ENCODE measurements at places on chromosomes 6 and 20.

GRCh38 chr20:16601047-16601446 is 27.8 kb upstream of the KIF16B start:
- no peak for DNase-seq

DNA sequence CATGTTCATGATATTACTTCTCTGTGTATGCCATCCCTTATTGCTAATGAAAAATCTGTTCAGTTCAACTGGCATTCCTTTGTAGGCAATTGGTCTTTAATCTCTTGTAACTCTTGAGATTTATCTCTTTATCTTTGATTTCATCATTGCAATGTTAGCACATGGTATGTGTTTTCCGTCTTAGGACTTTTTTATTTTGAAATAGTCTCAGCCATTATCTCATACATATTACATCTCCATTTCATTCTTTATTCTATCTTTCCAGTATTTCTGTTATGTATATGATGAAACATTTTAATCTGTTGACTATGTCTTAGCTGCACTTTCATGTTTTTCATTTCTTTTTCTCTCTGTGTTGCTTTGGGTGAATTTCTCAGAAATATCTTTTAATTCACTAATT is 58.1 kb downstream of the VSTM2L start:
- DNase-seq = no peak

DNA sequence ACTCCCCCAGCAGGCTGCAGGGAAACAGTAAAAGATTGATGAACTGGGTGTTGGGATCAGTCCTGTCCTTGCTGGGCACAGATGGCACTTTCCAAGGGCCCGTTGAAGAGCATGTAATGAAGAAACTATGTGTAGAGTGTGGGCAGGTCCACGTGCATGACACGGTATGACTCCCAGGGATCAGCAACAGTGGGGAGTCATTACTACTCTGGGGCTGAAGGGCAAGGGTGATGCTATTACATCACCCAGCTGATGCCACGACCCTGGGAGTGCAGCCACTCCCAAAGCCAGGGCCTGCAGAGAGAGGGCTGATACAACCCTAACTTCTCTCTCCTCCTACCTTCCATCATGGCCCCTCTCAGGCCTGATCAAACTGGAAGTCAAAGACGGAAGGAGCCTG is 20.1 kb downstream of the KCNK17 start:
- no peak for DNase-seq

DNA sequence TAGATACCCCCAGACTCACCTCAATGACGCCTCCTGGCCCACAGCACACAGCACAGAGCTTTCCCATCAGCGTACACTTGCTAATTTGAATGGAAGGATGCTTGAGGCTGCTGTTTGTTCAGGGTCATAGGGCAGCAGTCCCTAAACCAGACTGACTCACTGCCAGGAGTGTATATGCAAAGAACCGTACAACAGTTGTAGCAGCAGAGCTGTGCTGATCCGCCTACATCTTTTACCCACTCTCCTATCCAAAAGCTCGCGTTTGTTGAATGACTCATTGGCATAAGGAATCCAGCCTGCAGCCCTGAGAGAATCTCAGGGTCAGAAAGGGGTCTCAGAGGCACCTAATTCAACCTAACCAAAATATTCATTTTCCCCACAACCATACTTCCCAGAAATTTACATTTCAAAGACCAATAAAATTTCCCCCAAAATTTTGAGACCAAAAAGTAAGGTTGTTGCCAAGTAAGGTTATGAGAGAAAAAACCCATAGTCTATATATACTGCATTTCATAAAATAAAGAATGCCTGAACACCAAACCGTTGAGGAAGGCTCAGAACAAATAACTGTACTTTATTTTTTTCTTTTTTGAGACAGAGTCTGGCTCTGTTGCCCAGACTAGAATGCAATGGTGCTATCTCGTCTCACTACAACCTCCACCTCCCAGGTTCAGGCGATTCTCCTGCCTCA is 35.3 kb upstream of the CCND3 start:
- DNase-seq = no peak

- no peak for DNase-seq
Measured at GRCh38 chr6:9064156-9064555, 628.8 kb upstream of the SLC35B3 start.

- DNase-seq = no peak
Measured at GRCh38 chr20:41376349-41376748, 9.7 kb upstream of the EMILIN3 start.

DNA sequence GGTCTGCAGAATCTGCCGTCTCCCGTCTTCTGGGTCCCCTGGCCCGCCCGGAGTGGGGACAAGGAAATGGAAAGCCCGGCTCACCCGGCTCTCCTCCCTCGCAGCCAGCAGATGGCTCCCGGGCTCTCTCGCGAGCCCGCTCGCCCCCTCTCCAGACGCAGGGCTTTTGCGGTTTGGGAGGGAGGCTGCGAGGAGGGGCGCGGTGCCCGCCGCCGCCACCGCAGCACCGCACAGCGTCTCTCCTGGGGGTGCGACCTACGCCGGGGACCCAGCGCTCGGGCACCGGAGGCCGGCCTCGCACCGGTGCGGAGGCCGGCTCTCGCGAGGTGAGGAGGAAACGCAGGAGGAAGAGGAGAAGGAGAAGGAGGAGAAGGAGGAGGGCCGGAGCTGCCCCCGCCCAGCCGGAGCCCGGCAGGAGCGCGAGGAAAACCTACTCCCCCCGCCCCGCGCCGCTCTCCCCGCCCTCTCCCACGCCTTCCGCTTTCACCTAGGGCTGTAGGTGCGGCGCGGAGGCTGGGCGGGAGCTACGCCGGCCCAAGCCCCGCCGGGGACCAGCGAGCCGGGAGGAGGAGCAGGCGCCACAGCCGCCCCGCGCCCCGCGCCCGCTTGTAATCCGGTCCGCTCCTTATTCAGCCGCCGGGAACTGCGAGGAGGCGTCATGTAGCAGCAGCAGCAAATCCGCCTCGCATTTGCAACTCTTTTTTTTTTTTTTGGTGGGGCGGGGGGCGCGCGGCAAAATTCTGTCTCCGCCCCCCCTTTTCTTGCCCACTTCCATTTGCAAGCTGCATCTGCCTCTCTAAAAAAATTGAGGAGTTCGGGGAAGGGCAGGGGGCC is at the start of gene CARMIL1:
Gene CARMIL1 (plus strand): TSS at position 461 of the 834 bp plus-strand sequence. CDS start 422 bp downstream, outside the sequence.
- peak; percentile 67 for DNase-seq

GRCh38 chr6:35044761-35045421 is 96.2 kb downstream of the TCP11 start:
- no peak for DNase-seq

DNA sequence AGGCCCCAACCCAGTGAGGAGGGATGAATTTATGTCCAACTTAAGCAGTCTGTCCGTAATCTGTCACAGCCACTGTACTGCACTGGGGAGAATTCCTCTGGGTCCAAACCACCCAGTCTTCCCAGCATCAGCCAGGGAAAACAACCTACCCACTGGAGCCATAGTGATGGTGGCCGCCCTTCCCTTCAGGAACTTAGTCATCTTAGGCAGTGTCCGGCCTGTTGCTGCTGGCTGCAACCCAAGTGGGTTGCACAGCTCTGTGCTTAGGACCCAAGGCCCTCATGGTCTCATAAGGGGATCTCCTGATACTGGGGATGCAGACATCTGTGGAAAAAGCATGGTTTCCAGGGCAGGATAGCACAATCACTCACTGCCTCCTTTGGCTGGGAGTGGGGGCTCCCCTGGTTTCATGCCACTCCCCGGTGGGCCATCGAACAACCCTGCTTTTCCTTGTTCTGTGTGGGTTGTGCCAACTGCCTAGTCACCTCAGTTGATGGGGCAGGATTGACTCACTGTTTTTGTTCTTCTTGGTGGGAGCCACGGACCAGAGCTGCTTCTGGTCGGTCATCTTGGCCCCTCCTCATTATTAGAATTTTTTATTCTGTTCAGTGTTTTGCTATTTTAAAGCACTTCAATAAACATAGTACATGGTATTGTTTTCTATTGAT is 591.9 kb downstream of the DOK5 start:
- DNase-seq = no peak

DNA sequence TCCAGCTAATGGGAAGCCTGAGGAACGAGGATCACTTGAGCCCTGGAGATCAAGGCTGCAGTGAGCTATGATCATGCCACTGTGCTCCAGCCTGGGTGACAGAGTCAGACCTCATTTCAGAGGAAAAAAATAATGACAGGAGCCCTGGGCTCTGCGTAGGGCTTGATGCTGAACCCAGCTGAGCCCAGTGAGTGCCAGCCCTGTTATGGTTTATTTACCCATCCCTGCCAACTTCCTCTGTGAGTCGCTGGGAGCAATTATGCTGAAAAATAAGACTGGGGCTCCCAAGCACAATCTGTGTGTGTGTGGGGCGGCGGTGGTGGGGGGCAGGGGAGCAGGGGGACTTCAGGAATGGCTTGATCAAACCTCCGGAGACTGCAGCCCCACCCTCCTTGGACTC is 75.9 kb upstream of the PMEPA1 start:
- DNase-seq = no peak

GRCh38 chr6:32226434-32226833 is 2.6 kb upstream of the NOTCH4 start:
- DNase-seq = no peak

DNA sequence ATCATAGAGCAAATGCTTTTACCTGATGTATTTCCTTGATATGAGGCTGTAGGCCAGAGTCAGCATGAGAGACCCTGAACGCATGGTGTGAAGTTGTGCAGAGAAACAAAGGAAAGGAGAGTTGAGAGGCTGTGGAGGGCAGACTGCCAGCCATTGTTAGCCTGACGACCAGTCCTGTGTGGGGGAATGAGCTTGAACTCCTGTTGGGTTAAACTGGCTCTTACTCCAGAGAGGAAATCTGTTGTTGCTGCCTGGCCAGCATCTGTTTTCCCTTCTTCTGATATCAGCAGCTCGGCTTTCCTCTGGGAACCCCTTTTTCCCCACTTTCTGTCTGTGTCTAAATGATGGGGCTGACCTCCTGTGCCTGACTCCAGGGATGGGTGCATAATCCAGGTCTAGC is 158.2 kb upstream of the ZFP64 start:
- no peak for DNase-seq

- DNase-seq = no peak
Measured at GRCh38 chr20:37970856-37971245, 62.4 kb downstream of the TTI1 start.

- DNase-seq = no peak
Measured at GRCh38 chr6:168724669-168725570, 283.9 kb downstream of the SMOC2 start.

GRCh38 chr6:57305761-57306160 is 11.7 kb upstream of the PRIM2 start:
- no peak for DNase-seq

DNA sequence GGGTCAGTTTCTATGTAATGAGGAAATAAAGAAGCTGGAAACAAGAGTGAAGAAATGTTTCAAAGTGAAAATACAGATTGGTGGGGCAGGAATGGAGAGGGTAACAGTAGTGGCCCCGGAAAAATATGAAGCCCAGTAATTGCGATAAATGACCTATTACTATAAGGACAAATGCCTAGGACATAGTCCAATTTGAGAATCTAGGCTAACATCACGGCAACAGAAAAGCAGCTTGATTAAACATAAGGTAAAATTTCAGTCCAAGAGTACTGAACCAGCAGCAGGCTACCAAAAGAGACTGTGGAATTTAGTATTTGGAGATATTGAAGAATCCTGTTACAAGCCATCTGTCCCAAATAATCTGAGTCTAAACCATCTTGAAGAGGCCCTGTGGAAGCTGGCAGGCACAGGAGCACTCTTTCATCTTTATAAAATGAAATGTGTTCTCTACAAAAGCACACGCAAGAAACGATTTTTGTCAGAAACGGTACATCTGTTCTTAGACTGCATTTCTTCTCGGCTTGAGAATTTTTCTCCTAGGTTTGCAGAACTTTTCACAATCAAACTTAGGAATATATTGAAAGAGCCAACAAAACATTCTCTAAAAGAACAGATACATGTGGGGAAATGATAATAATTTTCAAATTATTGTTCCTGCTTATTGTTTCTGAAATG is 49.3 kb downstream of the ELOVL5 start:
- DNase-seq = no peak

- DNase-seq = no peak
Measured at GRCh38 chr6:23591761-23592160, 534.3 kb upstream of the NRSN1 start.

GRCh38 chr6:34585108-34585507 is 29.0 kb upstream of the SPDEF start:
- DNase-seq = no peak

DNA sequence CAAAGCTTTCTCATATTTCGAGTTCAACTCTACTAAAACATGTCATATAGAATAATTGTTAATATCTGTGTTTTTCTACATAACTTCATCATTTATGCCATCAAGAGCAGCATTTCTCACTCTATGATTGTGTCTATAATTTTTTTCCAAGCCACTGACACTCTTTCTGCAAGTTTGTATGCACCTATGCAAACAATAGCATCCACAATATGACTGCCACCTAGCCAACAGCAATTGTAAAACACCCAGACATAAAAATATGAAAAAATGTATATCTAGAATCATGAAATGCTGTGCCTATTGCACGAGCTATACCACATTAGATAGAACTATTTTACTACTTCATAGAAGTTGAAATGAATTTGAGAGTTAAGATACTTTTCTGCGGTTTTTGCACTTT is 286.5 kb upstream of the MARCKS start:
- no peak for DNase-seq

DNA sequence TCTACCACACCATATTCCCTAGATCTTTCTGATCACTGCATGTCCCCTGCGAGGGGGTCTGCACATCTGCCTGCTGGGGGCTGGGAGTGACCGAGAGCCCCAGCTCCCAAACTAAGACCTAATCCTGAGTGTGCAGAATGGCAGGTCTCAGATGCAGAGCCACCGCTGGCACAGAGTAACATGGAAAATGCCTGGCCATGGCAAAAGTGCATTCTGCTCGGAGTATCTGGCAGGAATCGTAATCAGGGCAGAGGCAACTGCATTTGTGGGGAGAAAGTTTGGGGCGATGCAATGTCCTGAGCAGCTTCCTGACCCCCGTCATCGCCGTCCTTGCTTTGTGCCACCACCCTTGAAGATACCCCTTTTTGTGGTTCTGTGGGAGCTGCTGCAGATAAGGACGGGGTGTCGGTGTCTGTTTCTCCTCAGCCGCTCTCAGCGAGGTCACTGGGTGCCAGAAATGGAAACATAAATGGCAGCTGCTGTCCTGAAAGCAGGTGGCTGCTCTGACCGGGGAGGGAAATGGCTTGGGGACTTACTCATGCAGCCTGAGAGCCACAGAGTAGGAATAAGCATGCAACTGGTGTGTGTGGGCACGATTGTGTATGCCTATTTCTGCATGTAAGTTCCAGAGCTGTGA is 157.9 kb downstream of the LY86 start:
- no peak for DNase-seq

Data from activated T-cell treated with anti-CD3 and anti-CD28 coated beads for 48 hours (primary cell).